Thymus (tissue), 14 donors: ENCODE measurements at places on chromosomes 1 and 21.

GRCh38 chr1:145878724-145879123, 6.9 kb downstream of the ANKRD35 start:
- DNase-seq: no peak

DNA sequence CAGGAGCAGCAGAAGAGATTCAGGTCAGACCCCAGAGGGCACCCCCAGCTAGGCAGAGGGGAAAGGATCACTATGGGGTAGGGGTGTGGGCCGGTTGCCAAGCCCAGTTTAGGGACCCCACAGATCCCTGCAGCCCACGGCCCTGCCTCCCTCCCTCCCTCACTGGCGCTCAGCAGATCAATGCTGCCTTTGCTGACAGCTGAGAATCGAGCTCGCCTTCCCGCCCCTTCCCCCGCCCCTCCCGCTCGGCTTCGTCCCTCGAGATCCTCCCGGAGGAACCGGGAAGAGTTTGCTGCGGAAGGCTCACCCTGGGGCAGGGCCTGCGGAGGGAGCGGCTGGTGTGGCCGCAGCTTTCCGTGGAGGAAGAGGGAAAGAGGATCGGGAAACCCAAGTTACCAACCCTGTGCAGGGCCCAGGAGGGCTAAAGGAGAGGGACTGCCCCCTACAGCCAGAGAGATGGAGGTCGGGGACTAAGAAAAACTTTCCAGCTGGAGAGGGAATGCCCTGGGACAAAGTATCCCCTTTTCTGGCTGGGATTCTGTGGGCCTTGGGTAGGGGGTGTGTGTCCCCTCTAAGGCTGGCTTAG, 1.1 kb upstream of the KCNQ4 start:
- no peak for DNase-seq

- DNase-seq: no peak
Measured at GRCh38 chr1:101311146-101311920, 74.5 kb downstream of the S1PR1 start.

DNA sequence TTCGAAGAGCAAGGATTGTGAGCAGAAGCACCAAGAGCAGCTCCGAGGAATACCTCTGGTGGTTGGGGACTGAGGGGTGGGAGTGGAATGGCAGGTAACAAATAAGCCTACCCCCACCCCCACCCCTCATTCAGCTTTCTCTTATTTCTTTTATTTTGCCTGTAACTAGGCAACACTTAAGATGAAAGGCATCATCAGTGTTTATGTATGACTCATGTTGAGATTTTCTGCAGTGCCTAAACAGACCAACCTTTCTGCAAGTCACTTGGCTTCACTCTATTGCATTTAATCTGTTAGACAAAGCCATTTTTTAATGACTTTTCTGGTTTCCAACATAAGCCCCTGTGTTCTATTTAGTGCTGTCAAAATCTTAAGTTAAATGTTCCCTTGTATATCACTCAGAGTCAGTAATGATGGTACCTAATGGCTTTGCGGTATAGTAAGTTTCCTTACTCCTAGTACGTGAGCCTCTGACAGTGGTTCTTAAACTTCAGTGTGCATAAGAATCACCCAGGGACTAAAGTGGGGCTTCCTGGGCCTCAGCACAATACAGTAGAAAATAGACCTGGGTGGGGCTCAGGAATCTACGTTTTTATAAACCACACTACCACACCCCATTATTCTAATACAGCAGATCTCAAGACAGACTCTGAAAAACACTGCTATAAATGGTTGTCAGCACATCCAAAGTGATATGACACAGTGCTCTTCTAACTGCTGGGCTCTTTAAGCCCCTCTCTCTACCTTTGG, 19.9 kb downstream of the CASQ2 start:
- DNase-seq: no peak

- no peak for DNase-seq
Measured at GRCh38 chr1:40401473-40402201, 28.1 kb downstream of the SMAP2 start.

DNA sequence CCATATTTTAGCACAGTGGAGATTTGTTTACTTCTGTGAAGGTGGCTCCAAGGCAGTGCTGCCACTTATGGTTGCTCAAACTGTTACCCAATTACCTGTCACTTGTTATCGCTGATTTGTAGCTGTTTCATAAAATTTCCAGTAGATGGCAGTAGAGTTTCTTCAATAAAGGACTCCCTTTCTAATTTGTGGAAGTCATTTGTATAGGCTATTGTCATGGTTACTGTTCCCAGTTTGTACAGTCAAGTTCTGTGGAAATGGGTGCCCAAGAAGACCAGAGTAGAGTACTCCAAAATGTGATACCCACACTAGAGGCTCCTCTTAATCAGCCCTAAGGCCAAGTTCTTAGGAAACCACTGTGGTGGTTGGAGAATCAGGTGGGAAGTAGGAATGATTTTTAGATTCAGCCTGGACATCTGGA, 186.1 kb downstream of the CLEC20A start:
- DNase-seq: peak; percentile 21

- no peak for DNase-seq
Measured at GRCh38 chr1:214588963-214589597, 13.9 kb upstream of the CENPF start.

GRCh38 chr1:13921190-13921589, 221.2 kb downstream of the PRDM2 start:
- DNase-seq: no peak

GRCh38 chr1:154962156-154962749, 671 bp upstream of the PYGO2 start:
- DNase-seq: no peak

- no peak for DNase-seq
Measured at GRCh38 chr1:107702946-107703571, 261.9 kb downstream of the VAV3 start.

- no peak for DNase-seq
Measured at GRCh38 chr1:201719812-201720521, 109.0 kb upstream of the IPO9 start.

DNA sequence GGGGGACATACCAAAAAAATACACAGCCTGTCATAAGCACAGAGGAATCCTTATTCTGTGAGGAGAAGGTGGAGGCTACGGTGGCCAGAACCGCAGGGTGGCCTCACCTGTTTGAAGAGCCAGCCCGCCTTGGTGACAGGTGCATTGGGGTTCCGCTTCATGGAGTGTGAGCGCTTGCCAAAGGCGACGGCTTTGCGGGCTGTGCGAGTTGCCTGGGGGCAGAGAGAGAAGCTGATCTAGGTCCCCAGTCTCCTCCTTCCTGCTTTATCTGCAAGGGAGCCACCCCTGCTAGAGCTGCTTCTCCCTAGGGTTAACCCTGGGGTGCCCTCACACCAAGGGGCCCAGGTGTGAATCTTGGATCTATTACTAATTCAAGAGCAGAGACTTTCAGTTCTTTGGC, 54.3 kb upstream of the GOLT1A start:
- DNase-seq: no peak

GRCh38 chr1:201894343-201895119, 5.8 kb downstream of the SHISA4 start:
- no peak for DNase-seq

GRCh38 chr1:52032124-52032784, 1.4 kb downstream of the KTI12 start:
- DNase-seq: peak; percentile 28

DNA sequence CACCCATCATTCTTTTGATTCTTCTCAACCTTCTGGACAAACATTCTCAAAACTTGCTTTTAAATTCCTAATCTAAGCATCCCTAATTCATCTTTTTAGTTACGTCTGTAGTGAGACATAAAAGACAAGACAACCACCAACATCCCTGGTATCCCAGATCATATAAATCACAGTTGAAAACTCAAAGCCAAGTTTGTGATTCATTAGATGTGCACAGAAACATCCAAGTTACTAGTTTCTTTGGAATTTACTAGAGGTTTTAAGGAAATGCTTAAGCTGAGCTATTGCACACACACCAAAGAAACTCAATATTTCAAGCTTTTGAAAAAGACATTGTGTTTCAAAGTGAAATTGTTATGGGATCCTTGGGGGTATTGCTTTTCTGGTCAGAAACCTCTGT, 47.6 kb downstream of the ATP6V1G3 start:
- no peak for DNase-seq

DNA sequence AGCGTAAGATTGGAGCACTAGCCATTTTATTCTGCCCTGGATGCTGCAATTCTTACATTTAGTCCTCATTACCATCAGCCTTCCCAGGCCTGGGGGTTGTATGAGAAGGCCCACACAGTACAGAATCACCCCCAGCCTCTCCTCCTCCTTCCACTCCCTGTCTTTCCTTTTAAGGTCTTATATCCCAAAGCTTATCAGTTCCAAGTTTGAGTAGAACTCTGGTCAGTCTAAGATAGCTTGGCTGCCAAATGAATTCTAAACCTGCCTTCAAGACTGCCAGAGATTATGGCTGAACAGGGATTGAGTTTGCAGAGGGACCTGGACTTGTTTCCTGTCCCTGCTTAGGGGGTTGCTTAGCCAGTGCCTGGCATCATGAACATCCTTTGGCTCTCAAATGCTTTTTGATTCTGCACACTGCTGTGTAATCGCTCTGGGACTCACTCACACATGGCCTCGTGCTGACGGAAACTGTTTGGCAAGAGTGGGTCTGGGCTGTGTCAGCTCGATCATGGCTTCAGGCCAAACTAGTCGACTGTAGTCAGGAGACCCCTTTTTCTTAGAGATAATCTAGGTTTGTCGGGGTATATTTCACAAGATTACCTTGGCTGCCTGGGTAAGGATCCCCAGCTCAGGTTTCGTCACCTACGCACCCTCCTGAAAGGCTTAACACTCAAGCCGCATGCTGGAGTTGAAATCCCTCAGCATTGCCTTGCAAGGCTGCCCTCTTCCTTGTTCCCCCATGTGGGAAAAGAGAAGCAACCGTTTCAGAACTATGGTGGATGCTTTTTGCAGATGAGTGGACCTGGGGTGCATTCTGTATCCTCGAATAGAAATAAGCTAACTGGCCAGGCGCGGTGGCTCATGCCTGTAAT, 252.6 kb downstream of the NFIA start:
- DNase-seq: no peak

- DNase-seq: no peak
Measured at GRCh38 chr1:111734426-111734825, 4.8 kb downstream of the INKA2 start.

DNA sequence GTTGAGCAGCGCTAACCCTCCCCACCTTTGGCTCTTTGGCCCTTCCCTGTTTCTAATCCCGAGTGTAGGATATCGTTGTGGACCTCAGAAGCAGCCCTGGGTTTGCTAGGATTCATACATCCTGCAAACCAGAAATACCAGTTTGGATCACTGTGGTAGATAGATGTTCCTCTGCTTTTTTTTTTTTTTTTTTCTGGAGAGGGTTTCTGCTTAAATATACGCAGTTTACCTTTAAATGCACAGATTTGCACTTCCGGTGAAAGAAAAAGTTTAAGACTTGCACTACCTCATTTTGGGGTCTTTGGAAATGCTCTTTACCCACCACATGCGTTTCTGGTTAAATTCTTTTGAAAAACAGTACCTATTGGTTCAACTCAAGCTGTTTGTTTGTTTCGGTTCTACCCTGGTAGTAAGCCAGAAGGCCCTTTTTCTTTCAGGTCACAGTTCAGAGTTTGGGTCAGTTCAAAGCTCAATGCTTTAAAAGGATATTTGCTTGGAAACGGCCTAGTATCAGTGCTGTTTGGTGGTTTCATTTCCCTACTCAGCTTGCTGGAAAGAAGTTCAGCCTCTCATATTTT, 908 bp downstream of the DDI2 start:
- no peak for DNase-seq

DNA sequence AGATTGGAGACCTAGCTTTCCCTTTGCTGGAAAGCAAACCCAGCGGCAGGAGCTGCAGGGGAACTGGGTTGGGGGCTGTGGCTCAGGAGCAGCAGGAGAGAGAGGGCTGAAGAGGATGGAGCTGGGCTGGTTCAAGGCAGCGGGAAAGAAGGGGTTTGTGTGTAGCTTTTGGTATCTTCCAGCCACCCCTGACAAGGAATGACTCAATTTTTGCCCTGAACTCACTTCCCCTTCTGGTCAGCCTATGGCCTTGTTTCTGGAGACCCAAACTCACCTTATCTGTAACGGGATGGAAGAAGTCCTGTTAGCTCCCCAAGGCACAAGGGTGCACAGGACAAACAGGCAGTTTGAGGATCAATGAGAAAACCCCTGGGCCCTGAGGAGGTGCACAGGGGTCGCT, 13.1 kb downstream of the C1orf115 start:
- no peak for DNase-seq

GRCh38 chr1:35644204-35644603, 2.9 kb upstream of the PSMB2 start:
- no peak for DNase-seq

DNA sequence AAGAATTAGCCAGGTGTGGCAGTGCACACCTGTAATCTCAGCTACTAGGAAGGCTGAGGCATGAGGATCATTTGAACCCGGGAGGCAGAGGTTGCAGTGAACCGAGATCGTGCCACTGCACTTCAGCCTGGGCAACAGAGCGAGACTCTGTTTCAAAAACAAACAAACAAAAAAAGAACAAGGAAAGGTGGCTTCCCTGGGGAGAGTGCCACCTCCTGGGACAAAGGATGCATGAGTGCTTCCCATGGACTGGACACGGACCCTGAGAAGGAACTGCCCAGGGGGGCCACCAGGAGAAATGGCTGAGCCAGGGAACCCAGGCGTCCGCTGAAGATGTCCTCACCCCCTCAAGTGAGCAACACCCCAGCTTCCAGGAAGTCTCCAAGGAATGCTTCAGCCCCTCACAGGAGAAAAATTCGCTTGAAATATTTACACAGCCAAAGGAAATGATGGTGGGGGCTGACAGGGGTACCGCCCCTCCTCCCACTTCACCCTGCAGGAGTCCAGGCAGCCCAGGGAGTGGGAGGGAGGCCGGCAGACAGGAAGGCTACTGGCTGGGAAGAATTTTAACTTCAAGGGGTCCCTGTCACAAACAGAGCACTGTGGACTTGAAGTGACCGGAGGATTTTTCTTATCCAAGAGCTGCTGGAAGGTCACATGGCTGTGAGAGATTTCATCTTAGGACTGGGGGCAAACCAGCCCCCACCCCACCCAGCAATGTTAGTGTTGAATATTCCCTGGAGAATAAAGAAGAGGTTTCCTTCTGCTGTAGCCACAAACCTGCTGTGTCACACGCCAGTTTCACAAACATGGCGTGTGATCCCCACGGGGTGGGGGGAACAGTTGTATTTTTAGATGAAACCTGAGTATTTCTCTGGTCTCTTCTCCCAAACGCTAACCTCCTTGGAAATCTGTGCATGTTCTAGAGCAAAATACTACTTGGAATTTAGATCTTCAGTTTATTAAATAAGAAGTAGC, 90.8 kb upstream of the SLC25A33 start:
- no peak for DNase-seq

DNA sequence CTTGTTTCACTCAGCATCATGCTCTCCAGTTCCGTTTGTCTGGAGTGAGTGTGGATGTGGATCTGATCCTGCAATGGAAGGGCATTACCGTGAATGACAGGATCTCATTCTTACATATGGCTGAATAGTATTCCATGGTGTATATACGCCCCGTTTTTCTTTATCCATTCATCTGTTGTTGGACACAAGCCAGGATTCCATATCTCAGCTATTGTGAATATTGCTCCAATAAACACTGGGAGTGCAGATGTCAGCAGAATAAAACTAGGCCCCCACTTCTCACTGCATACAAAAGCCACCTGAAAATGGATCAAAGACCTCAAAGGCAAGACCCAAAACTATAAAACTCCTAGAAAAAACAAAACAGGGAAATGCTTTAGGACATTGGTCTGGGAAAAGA, 120.3 kb upstream of the TMPRSS2 start:
- DNase-seq: no peak

- no peak for DNase-seq
Measured at GRCh38 chr1:46362158-46362557, 21.6 kb downstream of the NSUN4 start.
